Eye (tissue), 1 donor: ENCODE measurements at places on chromosomes 12 and 14.

- peak; percentile 94 for DNase-seq
Measured at GRCh38 chr12:132285991-132286681, 43.3 kb downstream of the GALNT9 start.

GRCh38 chr12:70260646-70261045 lies 17.4 kb downstream of the CNOT2 start:
- DNase-seq, result no peak

GRCh38 chr12:53267306-53267998 lies 647 bp upstream of the ESPL1 start:
- no peak for DNase-seq

GRCh38 chr12:22287776-22288621 lies 46.5 kb downstream of the ST8SIA1 start:
- DNase-seq, result no peak

- DNase-seq, result no peak
Measured at GRCh38 chr12:76768576-76768975, 4.7 kb downstream of the ZDHHC17 start.

GRCh38 chr12:5904441-5904840 lies 40.6 kb downstream of the ANO2 start:
- DNase-seq, result no peak

GRCh38 chr14:70716483-70716882 lies 74.8 kb downstream of the TTC9 start:
- DNase-seq, result no peak

- DNase-seq, result no peak
Measured at GRCh38 chr12:19440916-19441315, 1.6 kb downstream of the AEBP2 start.

GRCh38 chr12:61490526-61491498 lies 769.4 kb upstream of the USP15 start:
- no peak for DNase-seq

- peak; percentile 93 for DNase-seq
Measured at GRCh38 chr12:3491938-3492792, 1.2 kb downstream of the PRMT8 start.

DNA sequence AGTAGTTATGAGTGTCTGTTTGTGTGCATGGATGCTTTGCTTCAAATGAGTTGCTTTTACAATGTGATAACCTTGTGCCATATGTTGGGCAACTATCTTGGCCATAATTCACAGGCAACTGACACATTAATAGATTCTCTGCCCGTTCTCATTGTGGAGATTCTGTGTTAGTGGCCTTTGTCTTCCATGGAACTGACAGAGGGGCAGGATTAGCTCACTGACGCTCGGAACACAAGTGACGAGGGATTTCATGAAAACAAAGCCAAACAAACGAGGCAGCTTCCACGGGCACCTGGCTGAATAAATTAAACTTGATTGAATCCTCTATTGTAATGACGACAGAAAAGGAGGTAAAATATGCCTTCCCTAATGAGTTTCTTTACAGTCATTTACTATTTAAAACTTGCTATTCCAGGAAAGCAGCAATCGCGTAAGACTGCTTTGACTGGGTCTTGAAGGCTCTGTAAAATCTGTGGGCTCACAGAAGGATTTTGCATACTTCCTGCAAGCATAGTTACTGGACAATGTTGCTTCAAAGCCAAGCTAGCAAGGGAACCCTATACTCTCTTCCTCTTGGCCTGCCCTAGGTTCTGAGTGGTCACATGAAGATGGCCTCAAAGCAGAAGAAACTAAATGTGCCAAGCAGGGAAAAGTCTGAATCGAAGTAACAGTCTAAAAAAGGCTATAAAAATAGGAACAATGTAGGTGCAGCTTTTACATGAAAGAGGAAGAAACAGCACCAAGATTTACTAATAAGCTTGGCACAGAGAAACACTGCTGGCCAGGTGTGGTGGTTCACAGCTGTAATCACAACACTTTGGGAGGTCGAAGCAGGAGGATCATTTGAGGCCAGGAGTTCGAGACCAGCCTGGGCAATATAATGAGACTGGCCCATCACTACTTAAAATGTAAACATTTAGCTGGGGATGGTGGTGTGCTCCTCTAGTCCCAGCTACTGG lies 28.1 kb upstream of the SINHCAF start:
- peak; percentile 69 for DNase-seq
